ENCODE measurements at places on chromosomes 2 and 18.

DNA sequence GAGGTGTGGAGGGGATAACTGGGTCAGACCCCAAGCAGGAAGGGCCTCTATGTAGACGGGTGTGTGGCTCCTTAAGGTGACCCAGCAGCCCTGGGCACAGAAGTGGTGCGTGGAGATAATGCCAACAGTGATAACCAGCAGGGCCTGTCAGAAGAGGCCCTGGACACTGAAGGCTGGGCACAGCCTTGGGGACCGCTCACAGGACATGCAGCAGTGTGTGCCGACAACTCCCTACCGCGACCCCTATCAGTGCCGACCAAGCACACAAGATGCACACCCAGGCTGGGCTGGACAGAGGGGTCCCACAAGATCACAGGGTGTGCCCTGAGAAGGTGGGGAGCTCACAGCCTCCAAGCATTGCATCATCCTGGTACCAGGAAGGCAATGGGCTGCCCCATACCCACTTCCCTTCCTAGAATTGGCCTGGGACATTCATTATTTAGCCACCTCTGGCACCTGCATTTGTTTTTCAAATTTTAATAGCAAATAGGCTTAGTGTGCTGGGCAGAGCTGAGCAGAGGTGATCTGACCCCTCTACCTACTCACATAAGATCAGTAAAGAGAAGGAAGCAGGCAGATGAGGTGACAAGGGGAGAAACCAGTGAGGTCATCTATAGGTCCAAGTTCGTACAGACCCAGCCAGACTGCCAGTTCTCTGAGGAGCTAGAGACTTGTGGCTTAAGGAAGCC is 55.2 kb downstream of the BCL11A start:
- no peak for DNase-seq

DNA sequence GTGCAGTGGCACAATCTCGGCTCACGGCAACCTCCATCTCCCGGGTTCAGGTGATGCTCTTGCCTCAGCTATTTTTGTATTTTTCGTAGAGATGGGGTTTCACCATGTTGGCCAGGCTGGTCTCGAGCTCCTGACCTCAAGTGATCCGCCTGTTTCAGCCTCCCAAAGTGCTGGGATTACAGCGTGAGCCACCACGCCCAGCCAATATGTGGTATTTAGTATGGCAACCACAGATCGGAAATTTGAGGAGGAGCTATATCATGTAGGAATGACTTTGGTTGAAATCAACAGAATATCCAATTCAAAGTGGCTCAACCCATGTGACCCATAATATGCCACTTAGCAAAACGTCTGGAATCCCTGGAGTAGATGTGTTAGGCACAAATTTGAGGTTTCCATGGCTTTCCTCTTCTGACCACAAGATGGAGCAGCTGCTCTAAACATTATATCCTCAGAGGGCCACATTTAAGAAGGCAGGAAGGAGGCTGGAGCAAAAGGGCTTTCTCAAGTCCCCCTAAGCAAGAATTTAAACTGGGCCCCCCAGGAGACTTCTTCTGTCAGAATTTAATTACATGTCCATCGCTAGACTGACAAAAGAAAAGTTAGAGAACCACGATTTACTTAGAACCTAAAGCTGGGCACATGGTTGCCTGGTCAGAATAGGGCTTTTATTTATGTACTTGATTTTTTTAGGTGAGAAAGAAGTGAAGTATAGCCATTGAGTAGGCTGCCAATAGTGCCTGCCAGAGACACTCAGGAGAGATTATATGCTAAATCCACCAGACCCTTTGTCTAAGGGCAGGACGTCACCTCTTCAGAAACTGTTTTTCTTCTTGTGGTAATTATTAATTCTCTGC is 49.6 kb upstream of the ITSN2 start:
- peak; percentile 74 for DNase-seq

DNA sequence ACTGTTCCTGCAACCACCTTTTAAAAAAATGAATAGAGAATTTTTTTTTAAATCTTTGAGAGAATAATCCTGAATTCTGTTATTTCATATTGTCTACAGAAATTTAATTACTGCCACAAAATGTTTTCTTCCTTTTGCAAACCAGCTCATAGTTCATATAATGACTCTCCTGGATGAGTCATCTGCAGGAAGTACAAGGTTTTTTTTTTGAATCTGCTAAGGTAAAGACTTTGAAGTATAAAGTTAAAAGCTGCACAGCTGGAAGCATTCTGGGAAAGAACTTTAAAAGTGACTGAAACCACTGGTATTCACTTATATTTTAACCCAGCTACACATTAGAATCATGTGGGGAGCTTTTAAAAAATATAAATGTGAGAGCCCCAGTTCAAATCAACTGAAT is 25.4 kb downstream of the SESTD1 start:
- DNase-seq, result no peak

GRCh38 chr18:22567794-22568193 is 150.1 kb upstream of the CTAGE1 start:
- DNase-seq, result no peak

DNA sequence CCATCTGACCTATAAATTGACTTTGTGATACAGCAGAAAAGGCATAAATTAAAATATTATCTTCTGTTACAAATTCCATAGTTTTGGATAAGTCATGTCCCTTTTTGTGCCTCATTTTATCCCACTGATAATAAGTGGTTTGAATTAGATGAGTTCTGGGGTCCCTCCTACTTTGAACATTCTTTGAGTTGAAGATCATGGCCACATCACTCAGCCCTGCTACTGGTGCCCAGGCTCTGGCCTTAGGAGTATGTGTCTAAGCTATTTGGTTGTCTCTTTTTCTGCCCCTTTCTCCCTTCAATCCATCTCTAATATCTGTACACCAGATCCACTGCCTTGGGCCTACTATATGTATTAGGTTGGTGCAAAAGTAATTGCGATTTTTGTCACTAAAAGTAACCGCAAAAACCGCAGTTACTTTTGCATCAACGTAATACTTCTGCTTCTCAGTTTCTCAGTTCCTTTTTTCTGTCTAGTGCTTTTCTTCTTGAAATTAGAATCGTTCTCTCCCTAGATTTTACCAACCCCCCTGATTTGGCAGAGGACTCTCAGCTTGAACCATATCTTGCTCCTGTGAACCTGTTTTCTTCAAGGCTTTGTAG is 362.5 kb upstream of the TNP1 start:
- no peak for DNase-seq

GRCh38 chr2:49123600-49123999 is 30.7 kb downstream of the FSHR start:
- no peak for DNase-seq

GRCh38 chr2:198287706-198288105 is 483.3 kb downstream of the PLCL1 start:
- no peak for DNase-seq

DNA sequence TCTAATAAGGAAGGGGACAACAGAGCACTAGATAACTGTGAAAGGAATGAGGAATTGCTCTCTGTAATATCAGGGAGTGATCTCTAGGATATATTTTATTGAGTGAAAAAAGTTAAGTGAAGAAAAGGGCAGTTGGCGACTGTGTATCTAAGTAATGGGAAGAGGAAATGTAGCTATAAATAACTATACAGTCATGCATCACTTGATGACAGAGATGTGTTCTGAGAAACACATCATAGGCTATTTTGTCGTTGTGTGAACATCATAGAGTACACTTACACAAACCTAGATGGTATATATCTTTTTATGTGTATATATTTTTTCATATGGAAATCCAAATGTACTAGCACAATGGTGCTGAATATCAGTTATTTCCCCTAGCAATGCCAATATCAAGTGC is 329.3 kb downstream of the TXNL1 start:
- DNase-seq, result no peak

DNA sequence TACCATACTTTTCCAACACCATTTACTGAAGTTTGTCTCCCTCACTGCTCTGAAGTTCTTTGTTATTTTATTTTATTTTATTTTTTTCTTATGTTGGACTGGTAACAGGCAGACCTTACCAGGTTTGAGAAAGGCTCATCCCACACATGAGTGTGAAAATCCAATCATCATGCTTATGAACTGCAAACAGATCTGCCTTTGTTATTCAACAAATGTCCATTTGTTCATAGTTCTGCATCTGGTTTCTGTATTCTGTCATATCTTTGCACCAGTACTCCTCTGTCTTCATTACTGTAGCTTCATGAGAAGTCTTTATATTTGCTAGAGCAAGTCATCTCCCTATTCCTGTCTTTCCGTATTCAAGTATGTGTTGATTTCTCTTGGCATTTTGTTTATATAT is 5.3 kb downstream of the RNU2-63P start:
- DNase-seq, result no peak
